Right hindlimb (tissue), 1 donor: ENCODE measurements at places on chromosomes 5 and 9.

- no peak for DNase-seq
Measured at GRCh38 chr5:159814805-159815585, 101.3 kb upstream of the ADRA1B start.

DNA sequence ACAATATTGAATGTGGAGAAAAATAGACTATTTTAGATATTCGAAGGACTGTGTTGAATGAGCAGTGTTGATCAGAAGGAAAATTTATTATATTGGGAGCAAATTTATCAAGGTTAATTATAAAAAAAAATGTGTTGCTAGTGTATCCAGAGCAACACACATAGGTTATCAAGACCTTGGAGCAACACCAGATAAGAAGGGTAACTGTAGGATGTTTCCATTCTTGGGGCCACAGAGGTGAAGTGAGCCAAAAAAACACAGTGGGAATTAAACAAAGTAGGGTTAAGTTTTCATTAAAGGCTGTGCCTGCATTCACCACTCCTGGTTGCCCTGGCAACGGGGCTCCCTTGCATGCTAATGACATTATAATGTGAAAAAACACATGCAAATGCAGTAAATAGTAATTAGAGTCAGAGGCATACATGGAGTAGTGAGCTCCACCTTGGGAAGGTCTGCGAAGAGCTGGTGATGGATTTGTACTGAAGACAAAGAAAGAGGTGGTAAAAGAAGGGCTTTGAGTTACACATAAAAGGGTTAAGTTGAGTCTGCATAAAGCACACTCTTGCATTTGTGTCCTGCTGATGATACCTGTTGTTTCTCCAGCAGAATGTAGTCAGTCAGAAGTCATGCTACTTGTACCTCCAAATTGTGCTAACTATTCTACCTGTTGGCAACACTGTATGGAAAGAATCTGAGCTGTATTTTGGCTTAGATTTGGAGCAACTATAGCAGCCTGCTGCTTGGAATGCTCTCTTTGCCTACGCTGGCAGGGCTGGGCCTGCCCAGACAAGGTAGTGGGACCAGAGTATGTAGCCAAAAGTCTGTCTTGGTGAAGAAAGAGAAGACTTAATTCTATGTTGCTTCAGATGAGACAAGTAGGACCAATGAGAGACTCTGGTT, 59.6 kb downstream of the ATG10 start:
- DNase-seq, result no peak

DNA sequence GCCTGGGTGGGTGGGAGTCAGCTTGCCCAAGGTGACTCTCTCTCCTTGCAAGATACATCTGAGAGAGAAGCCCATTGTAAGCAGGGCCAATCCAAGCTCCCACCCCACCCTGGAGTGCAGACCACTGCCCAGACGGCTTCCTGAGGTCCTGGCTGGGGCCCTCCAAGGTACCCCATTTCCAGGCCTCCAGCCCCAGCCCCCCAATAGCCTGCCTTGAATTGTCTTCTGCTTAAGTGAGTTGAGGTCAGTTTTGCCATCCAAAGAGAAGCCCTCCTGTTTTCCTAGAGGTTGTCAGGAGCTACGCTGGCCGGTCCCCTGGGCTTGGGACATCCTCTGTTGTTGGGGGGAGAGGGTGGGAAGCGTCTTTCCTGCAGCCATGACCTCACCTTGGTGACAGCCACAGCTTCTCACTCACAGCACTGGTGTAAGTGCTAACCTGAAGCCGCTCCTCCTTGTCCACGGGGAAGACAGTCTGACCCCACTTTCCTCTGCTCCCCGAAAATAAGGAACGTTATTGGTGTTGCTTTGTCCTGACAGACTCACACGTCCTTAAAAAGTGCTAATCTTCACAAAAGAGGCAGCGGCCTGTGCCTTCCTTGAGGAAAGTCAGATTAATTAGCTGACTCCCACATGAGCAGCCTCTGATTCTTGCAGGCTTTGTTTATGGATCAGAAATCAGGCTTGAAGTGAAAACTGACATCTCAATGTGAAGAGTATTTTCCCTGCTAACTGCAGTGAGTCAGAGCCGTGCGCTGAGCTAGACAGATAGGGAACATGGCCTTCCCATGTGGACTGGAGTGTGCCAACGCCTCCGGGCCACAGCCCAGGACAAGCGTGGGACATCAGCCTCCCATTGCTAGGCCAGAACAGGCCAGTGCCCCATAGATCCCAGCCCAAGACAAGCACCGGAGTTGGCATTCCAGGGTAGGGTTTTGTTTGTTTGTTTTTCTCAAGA, 52.3 kb downstream of the ADAMTS2 start:
- peak; percentile 6 for DNase-seq

GRCh38 chr9:111036429-111036789, 1.9 kb downstream of the LPAR1 start:
- DNase-seq, result peak; percentile 79

- no peak for DNase-seq
Measured at GRCh38 chr9:4266602-4267001, 33.3 kb downstream of the GLIS3 start.

DNA sequence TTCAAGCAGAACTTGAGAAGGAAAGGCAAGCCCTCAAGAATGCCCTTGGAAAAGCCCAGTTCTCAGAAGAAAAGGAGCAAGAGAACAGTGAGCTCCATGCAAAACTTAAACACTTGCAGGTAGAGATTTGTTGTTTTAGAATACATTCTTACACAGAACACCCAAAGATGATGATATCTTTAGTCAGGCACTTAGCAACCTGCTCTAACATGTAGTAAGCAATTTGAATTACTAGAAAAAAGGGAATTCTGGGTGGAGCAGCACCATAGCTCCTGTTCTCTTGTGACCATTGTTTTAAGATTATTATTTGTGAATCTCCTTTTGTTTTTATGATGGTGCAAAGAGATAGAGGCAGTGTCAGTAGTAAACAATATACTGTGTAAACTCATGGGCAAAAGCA, 63.1 kb downstream of the RAB14 start:
- DNase-seq, result no peak

DNA sequence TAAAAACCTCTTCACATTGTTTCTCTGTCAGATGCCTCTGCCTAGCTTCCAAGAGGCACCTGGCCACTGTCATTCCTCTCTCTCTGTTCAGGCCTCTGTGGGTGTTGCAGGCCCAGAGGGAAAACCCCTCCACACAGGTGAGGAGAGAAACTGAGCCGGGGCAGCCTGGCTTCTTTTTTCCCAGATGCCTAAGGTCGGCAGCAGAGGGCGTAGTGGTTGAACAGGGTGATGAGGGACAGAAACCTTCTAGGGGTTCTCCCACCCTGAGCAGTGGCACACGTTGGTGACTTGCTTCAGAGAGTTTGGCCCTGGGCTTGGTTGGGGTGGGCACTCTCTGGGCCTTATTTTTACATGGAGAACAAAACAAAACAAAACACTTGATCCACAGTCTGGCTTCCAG, 12.2 kb downstream of the IL9 start:
- DNase-seq, result no peak

DNA sequence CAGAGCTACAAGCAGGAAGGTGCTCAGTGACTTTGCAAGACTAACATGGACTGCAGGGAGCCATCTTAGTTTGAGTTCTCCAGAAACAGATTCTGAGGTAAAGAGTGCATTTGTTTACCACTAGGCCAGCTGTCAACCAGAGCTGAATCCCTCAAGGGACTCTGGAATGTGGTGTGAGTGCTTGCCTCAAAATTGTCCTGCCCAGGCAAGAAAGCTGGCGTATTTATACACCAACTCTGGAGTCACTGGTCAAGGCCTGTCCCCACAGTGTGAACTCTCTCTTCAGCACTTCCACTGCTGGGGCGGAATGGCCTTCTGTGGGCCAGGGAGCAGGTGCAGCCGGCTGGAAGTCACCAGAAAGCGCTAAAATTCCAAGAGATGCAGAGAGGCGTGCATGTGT, 139.2 kb upstream of the TBCA start:
- DNase-seq, result no peak

DNA sequence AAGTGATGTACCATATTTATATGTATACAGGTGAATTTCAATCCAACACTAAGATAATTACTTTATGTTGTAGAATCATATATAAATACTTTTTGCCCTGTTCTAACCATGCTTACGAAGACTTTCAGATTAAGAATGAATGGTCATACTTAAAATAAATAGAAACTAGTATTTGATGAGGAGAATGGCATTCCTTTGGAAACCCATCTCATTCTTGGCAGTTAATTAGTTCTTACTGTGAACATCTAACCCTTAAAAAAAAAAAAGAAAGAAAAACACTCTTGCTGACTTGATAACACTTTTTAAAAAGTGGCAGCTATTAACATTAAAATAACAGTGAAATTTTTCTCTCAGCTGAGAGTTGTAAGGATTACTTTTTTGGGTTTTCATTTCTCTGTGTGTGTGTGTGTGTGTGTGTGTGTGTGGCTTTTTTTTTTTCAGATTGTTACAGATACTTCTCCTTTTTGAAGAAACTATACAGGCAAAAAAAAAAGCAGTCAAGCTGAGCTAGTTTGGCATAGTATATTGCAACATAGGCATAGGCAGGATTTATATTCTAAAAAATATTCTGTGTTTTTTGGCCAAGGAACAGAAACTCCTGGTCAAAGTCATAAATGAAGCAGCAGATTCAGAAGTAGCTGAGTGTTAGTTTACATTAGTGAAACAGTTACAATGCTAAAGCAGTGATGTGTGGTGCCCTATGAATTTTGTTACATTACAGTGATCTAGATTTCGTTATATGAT, 163.5 kb downstream of the CD180 start:
- DNase-seq, result no peak

DNA sequence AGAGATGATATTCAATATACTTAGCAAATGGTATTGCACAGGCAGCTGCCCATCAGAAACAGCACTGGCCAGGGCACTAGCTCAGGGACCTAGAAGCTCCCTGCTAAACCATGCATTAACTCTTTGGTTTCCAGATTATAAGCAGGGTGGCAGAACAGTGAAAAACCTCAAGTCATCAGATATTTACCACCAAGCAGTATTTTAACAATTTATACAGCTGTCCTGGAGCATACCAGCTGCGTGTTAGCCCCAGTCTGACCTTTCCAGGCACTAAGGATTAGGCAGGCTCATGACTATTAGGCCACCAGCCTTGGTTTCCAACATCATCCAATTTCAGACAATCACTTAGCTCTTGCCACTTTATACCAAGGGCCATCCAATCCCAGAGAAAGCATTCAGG, 326.5 kb downstream of the CAAP1 start:
- no peak for DNase-seq

DNA sequence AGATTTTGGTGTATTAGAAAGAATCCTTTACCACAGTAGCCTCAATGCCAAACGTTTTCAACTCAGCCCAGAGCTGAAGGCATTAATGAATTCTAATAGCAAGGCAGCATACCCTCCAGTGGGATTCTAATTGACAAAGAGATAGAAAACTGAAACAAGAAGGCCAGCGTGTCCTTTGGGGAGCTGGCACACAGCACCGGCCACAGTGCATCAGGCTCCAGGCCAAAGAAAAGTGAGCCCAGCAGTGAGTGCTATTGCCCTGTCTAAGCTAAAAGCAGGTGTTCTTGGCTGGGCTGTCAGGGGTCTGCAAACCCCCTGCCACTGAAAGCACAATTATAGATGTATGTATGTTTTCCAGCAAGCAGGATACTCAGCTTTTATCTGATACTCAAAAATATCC, 40.4 kb downstream of the PPIC start:
- no peak for DNase-seq

DNA sequence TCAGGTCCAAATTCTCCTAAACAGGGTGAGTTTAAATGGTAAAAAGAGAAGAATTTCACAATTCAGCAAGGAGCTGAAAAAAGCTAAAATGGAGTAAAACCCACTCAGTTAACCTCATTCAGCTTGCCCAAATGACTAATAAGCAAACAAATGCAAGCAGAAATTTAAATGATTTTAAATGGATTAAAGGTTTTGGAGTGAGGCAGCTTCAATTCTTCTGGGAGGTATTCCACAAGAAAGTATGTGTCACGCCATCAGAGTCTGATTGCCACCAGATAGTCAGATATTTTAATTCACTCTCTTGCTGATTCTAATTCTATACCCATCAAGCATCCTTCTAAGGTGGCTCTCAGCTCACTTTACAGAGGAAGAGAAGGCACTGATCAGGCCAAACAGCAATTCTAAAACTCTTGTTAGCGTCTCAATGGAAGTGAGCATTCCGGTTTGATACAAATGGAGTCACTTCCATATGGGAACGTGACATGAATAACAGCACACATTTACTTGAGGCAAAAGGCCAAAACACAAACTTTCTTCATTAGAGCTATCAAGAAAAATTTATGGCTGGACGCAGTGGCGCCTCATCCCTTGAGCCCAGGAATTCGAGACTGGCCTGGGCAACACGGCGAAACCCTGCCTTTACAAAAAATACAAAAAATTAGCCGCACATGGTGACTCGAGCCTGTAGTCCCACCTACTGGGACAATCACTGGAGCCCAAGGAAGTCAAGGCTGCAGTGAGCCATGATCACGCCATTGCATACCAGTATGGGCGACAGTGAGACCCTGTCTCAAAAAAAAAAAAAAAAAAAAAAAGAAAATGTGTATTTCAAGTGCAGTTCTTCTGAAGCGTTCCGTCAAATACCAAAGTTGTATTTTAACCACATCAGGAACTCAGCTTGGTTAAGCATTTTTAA, 2.0 kb downstream of the CLK4 start:
- no peak for DNase-seq

- DNase-seq, result no peak
Measured at GRCh38 chr5:152813526-152813925, 408.4 kb upstream of the NMUR2 start.
